ENCODE measurements at places on chromosomes 5 and 9.

DNA sequence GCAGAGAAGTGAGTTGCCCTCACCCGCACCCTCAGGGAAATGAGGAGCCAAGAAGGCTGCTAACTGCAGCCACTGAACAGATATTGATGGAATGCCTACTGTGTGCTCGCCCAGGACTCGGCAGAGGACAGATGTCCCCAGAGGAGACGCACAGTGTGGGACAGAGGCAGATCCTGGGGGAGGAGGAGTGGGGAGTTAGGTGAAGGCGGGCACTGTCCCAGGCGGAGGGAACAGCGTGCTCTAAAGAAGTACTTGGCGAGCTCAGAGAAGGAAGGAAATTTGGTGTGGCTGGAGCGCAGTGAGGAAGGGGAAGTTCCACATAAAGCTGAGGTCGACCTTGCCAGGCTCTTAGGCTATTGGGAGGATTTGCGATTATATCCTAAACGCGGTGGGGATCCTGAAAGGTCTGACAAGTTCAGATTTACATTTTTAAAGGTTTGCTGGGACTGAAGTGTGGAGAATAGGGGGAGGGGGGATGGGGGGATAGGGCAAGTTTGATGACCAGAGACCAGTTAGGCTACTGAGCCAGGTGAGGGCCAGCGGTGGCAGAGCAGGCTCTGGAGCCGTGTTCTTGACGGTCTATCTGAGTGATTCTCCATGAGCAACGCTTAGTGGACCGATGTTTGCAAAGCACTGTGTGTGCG lies 23.6 kb upstream of the CERCAM start:
- DNase-seq: peak; percentile 49

- DNase-seq: no peak
Measured at GRCh38 chr9:129275626-129276247, 97.7 kb upstream of the IER5L start.

- DNase-seq: no peak
Measured at GRCh38 chr9:1200847-1201251, 150.7 kb downstream of the DMRT2 start.

DNA sequence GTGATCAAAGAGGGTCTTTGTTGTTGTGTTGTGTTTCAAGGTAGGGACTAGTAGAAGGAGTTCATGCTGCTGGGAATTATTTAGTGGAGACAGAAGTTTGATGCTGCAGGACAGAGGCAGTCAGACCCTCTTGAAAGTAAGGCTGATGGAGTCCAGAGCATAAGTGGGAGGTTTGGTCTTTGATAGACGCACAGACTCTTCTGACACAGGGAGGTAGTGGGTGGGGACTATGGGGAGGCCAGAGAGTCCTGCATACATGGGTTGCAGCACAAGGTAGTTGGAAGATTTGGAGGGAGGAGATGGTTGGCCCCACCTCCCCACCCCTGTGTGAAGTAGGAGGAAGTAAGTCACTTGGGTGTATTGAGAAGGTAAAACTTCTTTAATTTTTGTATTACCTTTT lies 2.4 kb upstream of the CCDC112 start:
- no peak for DNase-seq

DNA sequence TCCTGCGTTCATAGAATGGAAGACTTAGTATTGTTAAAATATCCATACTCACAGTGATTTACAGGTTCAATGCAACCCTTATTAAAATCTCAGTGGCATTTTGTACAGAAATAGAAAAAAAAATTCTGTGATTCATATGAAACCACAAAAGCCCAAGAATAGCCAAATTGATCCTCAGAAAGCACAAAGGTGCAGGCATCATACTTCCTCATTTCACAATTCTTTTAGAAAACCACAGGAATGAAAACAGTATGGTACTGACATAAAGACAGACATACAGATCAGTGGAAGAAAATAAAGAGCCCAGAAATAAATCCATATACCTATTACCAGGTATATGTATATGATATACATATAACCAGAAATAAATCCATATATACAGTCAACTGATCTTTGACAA lies 86.8 kb upstream of the MEGF10 start:
- DNase-seq: no peak

- DNase-seq: peak; percentile 77
Measured at GRCh38 chr5:173329491-173330337, 1.5 kb upstream of the STC2 start.

DNA sequence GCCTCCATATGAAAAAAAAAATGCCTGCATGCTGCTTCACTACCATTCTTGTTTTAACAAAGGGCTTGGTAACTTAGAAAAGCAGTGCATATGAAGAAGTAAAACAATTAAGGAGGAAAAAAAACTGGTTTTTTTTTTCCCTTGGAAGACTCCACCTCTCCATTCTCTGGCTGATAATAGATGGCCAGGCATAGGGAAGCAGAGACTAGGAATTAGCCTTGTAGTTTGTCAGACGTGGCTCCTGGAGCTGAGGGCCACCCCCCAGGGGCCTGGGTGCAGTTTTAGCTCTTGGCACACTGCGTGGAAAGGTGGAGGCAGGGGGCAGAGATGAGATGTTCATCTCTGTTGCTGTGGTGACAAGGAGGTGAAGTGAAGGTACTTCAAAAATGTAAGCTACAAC lies 42.7 kb downstream of the WDR36 start:
- DNase-seq: no peak

DNA sequence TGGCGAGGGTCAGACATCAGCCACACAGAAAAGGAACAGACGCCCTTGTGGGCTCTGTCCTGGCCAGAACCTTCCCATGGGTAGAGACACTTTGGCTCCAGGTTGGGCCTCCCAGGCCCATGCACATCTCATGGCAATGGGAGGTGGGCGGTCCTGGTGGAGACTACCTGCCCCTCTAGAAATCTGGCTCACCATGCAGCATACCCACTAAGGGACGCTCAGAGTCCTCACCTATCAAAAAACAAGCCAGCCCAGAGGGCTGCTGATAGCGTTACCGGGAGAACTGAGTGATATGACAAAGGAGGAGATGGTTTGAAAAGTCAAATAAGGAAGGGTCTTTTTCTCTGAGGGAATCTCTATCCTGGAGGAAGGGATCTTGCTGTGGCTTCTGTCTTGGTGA lies 62.1 kb downstream of the C5orf15 start:
- no peak for DNase-seq

DNA sequence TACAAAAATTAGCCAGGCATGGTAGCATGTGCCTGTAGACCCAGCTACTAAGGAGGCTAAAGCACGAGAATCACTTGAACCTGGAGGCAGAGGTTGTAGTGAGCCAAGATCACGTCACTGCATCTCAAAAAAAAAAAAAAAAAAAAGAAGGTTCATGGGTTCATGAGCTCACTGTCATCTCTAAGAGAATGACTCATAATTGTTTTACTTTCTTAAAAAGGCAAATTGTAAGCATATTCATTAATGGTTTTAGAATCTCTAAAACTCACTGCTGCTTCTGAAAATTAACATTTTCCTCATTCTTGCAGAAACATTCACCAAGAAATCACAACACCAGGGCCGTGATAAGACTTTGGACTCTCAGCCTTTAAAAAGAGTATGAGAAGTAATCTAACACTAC lies 103.6 kb downstream of the GNA14 start:
- no peak for DNase-seq

DNA sequence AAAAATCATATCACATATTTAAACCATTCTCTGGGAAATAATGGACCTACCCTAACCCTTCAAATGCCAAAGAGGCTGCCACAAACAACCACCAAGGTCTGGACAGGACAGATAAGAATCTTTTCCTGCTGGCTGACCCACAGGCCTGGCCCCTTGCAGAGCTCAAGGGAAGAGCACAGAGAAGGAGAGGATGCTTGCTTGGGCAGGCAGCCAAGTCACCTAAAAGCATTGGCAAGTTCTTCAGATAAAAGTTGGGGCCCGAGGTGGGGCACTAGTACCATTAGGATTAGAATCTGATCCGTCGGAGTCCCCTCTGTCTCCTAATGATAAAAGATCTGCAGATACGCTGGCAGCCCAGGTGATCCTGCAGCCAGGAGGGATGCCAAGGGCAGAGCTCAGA lies 176.6 kb downstream of the GABBR2 start:
- DNase-seq: no peak

DNA sequence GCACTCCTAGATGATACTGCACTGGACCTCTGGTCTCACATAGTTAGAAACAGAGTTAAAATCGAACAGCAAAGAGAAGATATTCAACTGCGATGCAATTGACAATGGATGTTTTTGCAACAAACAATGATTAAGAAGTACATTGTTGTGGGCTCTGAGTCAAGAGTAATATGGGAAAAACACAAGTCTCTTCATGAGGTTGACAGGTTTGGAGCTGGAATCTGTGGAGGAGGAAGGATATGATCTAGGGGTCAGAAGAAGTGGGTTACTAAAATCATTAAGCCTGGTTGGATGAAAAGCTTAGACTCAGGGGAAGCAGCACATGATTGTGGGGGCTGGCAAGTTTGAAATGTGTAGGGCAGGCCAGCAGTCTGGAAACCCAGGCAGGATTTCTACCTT lies 53.1 kb downstream of the PDCD1LG2 start:
- no peak for DNase-seq
